ENCODE measurements at places on chromosomes 2 and 18. TPM values are rescaled to one million over a fixed set of nuclear protein-coding genes. Genes with fewer than 3 reads are reported as not detected.

EIF2AK2 gene
- total RNA-seq: 35.5 TPM

DNA sequence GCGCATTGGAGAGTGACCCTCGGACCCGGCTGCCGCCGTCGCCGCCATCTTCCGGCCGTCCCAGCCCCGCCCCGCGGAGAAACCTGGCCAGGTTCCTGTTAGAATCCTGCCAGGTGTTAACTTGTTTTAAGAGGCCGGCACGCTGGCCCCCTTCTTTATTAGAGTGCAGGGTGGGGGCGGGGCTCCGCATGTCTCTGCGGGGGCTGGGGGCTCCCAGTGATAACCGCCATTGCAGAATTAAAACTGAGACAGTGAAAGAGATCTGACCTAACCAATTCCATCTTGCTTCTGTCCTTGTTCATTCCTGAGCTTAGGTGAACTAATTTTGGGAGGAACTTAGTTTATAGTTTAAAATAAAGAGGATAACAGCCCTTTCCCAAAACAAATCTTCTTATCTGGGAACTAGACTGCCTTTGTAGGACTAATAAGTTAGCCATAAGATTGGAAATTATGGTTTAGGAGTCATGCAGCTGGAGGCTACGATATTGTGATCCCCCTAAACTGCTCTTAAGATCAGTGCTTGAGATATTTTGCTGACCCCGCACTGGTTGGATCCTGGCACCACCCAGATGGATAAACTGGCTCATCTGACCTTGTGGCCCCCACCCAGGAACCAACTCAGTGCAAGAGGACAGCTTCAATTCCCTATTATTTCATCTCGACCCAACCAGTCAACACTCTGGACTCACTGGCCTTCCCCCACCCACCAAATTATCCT is 543 bp upstream of the STARD7 start:
- no peak for DNase-seq

SPOPL gene
- 13.5 TPM for total RNA-seq

SCN9A gene
- 8.8 TPM for total RNA-seq

GRCh38 chr2:235493402-235493774 is 455 bp upstream of the AGAP1 start:
- no peak for DNase-seq
